ENCODE measurements at places on chromosomes 13 and 19.

DNA sequence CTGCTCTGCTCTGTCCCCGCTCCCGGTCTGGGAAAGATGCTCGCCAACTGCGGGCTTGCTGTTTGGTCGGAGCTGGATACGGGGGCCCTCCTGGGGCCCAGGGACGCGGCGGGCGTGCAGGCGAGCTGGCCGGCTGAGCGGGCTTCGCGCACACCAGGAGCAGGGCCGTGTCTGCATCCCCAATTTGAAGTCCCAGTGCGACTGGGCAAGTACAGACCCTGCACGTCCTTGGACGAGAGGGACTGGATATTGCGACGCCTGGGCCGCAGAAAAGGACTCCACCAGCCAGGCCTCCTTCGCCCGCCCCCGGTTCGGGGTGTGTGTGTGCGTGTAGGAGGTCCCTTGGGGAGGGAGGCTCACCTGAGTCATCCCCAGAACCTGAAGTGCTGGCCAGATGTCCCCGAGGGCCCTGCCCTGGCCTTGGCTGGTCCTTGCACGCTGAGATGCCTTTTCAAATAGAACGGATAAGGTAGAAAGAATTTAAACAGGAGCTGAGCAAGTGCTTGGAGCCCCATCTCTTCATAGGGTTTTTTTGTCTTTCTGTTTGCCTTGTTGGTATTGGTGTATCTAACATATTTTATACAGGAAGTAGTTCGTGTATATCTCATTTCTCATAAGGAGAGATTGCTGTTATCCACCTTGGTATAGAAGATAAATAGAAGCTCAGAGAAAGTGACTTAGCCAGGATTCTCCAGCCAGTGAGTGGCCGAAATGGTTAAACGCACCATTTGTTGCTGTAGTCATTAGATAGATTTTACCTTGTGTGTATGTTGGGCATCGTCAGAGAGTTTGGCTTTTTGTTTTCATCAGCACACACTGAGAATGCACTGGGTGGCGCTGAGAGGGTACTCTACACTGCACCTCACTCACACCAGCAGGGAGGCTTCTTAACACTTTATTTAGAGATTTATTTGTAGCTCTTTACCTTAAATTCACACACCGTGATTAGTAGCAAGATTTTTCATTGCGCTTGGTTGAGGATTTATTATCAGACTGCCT, 1.1 kb downstream of the NAXD start:
- peak; percentile 63 for DNase-seq

GRCh38 chr13:46521486-46521885, 31.5 kb upstream of the LRCH1 start:
- DNase-seq = no peak

GRCh38 chr13:74273581-74273980, 139.4 kb upstream of the KLF12 start:
- DNase-seq = no peak

GRCh38 chr19:4839192-4839591, 7.7 kb upstream of the TICAM1 start:
- no peak for DNase-seq

GRCh38 chr19:6225232-6225865, 54.4 kb downstream of the MLLT1 start:
- no peak for DNase-seq

DNA sequence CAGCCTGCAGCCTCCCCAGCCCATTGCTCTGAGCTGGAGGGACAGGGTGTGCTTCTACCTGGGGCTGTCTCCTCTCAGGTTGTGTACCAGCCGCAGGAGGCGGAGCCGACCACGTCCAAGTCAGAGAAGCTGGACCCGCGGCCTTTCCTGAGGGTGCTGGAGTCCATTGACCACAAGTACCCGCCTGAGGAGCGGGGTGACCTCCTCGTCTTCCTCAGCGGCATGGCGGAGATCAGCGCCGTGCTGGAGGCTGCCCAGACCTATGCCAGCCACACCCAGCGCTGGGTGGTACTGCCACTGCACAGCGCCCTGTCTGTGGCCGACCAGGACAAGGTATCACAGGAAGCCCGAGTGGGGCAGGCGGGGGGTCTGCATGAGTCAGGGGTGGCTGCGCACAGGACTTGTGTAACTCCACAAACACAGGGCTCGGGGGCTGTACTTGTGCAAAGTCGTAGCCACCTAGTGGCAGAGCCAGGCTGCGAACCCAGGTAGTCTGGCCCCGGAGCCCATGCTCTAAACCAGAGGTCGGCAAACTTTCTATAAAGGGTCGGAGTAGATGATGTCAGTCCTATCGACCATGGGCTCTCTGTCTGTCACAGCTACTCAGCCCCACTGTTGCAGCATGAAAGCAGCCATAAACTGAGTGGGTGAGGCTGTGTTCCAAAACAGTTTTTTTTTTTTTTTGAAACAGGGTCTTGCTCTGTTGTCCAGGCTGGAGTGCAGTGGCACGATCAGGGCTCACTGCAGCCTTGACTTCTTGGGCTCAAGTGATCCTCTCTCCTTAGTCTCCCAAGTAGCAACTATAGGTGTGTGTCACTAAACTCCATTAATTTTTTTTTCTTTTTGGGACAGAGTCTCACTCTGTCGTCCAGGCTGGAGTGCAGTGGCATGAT, 8.9 kb downstream of the DHX34 start:
- no peak for DNase-seq
